ENCODE measurements at places on chromosomes 12 and 14.

GRCh38 chr12:69886109-69886508 is 61.1 kb downstream of the MYRFL start:
- no peak for DNase-seq

DNA sequence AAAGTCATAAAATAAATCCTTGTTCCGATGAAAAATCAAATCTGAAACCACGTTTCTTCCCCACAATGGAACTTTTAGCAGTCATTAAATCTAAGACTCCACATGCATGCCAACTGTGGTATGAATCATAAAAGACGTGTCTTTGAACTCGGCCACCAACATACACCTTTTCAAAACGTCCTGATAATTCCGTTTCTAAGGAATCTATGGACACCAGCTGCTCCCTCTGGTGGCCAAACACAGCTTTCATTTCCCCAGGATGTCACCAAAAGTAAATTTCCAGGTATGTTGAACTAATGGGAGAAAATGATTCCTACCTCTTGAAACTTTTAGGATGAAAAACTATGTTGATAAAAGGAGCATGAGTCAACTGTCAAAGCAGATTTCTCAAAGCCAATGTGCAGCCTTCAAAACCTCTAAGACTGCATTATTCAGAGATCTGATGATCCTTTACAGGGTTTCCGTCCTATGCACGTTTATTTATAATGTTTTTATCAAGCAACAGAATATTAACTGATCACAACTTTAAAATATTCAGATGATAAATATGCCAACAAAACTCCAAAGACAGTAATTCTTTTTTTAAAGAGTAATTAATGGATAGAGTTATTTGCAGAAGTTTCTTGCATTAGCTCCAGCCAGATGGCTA is 96.2 kb downstream of the CIT start:
- DNase-seq, result peak; percentile 69

DNA sequence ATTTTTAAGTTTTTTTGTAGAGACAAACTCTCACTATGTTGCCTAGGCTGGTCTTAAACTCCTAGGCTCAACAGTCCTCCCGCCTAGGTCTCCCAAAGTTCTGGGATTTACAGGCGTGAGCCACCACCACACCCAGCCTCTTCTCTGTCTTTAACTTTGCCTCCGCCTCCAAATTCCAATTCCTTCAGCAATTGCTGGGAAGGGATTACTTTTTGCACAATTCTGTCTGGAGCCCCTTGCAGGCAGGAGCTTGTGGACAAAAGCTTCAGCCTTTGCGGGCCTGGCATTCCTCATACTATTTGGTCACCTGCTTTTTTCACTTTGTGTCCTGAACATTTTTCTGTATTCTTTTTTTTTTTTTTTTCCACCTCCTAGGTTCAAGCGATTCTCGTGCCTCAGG is 26.0 kb downstream of the SH2B3 start:
- peak; percentile 20 for DNase-seq

- DNase-seq, result no peak
Observed at GRCh38 chr14:65334765-65335410, 77.6 kb upstream of the FUT8 start.

- DNase-seq, result peak; percentile 75
Observed at GRCh38 chr12:57214398-57214781, 2.2 kb upstream of the NXPH4 start.
